ENCODE measurements at places on chromosomes 5 and 9. TPM values are rescaled to one million over a fixed set of nuclear protein-coding genes. Genes with fewer than 3 reads are reported as not detected.

The BHMT2 gene
- not detected for total RNA-seq

The SLC25A2 gene
- 0.63 TPM for total RNA-seq

The CDH6 gene
- not detected for total RNA-seq

The STK32A gene
- total RNA-seq: not detected
